Activated CD8-positive, alpha-beta memory T cell treated with anti-CD3 and anti-CD28 coated beads for 48 hours (primary cell): ENCODE measurements at places on chromosomes 5 and 9.

DNA sequence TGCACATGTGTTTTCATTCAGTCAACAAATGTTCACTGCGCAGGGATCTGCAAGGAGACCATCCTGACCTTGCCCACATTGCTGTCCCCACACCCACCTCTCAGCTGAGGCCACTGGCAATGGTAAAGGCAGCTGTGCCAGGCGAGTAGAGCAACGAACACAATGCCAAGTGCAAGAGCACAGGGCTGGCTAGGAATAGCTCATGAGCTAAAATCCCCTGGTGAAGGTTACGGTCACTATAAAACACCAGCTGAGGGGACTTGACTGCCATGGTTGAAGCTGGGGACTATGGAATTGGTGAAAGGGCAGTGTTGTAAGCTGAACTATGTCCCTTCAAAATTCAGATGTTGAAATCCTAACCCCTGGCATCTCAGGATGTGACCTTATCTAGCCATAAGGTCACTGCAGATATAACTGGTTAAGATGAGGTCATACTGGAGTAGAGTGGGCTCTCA lies 96.1 kb downstream of the OTULIN start:
- no peak for DNase-seq

- DNase-seq: no peak
These were observed 232.4 kb upstream of the GAS1 start for GRCh38 chr9:87179553-87180340.

GRCh38 chr5:173796721-173797495 lies 91.2 kb upstream of the CPEB4 start:
- no peak for DNase-seq

DNA sequence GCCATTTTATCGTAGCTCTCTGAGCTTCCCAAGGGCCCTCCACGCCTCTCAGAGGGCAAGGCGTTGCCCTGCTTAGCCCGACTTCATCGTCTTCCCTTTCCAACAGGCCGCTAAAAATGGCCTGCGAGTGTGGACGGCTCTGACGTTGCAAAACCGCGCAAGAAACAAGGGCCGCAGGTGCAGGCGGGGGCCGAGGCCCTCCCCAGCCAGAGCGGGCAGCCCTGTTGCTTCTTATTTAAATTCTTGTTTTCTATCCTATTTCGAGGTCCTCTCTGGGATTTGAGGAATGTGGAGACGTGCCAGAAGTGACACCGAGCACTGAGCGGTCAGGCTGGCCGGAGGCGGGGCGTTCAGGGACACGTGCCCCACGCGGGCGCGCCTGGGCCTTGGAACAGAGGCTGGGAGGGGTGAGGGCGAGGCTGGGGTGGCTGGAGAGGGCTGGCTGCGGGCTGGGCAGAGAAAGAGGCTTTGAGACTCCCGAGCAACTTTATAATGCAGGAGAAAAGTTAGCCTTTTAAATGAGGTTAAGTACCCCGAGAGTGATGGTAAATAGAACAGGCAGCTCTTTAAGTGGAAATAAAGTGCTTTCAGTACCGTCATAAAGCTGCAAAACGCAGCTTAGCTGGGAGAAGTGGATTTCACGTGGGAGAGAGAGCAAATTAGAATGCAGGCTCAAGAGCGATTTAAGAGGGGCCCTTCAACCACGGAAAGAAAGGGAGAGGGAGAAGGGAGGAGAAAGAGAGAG lies 243.6 kb downstream of the AUH start:
- DNase-seq: no peak

GRCh38 chr5:127412698-127413097 lies 104.7 kb upstream of the PRRC1 start:
- no peak for DNase-seq

- DNase-seq: no peak
These were observed 52.2 kb upstream of the GRHPR start for GRCh38 chr9:37370282-37370681.

DNA sequence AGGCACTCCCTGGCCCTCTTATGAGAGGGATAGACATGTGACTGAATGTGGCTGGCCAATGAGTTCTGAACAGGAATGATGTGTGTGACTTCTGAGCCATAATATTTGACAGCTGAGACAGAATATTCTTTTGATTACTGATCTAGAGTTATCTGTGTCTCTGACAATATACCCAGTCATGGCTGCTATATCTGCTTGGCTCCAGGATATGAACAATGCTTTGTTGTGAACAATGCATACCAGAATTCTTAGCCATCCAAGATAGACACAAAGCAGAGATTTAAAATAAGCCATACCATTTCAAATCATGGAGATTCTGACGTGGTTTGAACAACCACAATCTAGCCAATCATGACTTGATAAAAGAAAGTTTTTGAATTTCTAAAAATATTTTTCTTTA lies 840.3 kb upstream of the SEMA6A start:
- no peak for DNase-seq

- no peak for DNase-seq
These were observed 339.7 kb downstream of the RAB3C start for GRCh38 chr5:58922461-58923171.

GRCh38 chr9:16207161-16207560 lies 654.3 kb downstream of the CCDC171 start:
- no peak for DNase-seq

DNA sequence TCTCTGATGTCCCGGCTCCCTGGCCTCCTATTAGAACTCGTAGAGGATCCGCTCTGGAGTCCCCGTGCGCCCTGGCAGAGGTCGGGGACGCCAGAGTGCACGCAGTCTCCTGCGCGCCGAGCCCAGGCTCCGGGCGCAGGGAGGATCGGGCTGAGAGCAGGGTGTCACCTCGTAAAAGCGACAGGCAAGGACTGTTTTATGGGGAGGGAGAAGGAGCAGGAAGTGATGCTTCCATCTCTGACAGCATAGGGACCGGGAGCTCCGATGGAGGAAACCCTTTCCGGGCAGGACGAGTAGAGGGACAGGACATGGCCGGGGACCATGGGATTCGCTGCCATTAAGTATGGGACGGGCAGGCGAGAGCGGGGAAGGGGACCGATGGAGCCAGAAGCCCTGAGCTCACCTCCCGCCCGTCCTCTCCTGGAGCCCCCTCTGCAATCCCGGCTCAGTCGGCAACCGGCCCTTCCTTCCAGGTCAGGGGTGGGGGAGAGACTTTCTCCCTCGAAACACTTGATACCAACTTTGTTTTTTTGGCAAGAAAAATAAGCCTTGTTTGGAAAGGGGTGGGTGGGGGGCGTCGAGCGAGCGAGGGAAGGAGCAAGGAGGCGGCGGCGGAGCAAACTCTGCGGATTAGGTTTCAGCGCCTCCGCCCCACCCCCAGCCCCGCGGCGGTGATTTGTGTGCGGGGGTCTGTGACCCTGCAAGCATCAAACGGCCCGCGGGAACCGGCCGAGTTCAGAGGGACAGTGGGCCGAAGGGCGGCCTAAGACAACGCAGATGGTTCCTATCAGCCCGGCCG lies 12.6 kb downstream of the LMX1B start:
- DNase-seq: no peak

DNA sequence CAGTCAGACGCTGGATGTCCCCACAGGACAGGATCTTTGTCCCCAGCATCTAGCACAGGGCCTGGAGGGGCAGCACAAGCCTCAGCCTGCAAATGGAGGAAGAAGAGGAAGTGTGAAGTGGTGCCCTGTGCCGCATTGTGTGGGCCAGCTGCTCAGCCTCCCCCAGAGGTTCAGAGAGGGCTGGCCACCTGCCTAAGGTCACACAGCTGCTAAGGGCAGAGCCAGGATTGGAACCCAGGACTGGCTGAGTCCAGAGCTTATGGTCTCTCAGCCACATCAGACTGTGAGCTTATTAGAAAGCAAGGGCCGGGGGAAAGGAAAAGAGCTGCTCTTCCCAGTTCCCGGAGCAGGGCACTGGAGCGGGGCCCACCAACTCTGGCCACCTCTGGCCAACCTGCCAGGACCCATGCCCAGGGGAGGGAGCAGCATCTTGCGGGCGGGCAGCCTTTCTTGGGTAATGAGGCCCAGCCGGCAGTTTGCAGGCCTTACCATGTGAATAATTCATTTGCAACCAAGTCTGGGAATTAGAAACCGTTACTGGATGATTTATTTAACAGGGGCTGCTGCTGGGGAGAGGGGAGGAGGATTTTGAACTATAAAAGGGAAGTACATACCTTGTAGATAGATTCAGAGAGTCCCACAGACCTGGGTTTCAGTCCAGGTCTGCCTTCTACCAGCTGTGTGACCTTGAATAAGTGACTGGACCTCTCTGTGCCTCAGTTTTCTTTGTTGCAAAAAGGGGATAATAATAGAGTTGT lies 11.6 kb upstream of the CRB2 start:
- DNase-seq: no peak

DNA sequence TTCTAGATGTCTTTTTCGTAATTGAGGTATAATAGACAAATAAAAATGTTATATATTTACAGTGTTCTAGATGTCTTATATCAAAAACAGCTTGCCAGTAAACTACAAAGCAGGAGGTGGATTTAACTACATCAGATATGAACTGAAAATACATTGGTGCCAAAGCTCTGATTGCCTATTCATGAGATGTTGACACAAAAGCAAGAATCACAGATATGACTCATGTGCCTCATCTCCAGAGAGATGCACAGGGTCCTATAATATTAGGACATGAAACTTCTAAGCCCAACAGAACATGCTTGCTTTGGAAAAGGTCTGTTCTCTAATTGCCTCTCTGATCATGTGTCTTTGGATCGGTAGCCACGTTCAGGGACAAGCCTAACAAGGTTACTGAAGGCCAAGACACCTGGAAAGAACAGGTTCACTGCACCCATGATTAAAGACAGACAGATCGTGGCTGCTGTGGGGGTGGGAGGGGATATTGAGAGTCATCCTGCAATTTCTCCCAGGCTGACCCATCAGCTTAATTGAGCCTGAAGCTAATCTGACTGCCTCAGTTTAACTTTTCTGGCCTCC lies 16.8 kb downstream of the ABCA1 start:
- DNase-seq: no peak

DNA sequence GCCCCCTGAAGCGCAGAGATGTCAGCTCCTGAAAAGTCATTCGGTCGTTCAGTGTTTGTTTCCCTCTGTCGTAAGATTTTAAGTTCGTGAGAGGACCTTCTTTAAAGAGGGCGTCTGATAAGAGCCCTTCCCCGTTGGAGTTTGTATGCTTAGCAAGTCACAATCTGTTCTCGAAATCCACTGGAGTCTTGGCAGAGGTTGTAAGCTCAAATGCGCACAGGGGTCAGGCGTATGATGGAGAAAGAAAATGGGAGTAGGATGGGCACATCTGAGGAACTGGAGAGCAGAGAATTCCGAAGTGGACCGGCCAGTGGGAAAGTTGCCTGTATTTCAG lies 710 bp downstream of the HSD17B4 start:
- DNase-seq: no peak

DNA sequence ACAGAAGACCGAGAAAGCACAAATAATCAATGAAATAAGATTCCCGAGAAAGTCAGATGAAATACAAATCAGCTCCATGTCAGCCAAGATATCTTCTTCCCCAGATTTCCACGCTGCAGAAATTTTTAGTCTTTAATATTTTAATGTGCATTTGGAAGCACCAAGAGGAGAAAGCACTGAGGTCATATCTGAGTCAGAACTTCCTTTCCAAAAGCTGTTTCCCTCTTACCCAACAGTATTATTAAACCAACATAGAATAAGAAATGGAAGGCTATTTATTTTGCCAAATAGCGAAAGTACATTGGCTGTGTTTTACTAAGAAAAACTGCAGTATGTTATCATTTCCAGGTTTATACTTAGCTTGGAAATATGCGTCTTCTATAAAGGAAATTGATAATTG lies 772.1 kb upstream of the CDH9 start:
- no peak for DNase-seq

DNA sequence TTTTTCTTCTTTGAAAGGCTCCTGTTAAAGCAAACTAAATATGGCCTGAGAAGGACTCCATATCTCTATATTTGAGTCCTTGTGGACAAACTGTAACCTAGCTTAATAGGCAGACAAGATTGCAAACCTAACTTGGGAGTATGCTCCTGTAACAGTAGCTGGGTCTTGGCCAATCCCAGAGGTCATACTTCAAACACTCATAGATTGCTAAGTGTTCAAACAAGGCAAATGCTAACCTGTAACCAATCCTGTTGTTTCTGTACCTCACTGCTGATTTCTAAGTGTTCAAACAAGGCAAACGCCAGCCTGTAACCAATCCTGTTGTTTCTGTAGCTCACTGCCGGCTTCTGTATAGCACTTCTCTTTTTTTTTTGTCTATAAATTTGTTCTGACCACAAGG lies 50.6 kb upstream of the CLK4 start:
- DNase-seq: no peak

GRCh38 chr5:119063579-119064379 lies 7.1 kb upstream of the DMXL1 start:
- DNase-seq: no peak
